ENCODE measurements at places on chromosomes 16 and 17.

DNA sequence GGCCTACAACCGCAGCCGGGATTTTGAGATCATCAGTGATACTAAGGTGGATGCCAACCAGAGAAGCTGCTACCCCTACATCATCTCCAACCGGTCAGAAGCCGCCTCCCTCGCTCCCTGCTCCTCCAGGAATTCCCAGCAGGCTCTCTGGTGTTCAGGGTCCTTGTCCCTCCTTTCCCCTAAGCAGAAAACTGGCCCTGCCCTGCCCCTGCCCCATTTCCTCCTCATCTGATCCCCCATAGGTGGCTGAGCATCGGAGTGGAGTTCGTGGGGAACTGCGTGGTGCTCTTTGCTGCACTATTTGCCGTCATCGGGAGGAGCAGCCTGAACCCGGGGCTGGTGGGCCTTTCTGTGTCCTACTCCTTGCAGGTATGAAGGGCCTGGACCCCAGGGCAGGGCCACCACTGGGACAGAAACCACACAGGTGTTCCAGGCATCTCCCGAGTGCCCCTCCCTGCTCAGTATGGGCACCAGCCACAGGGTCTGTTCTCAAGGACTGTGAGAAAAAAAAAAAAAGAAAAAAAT is 29.8 kb downstream of the ANKRD40 start:
- DNase-seq, result no peak

- no peak for DNase-seq
Observed at GRCh38 chr17:75565066-75565465, 22.5 kb upstream of the MYO15B start.

DNA sequence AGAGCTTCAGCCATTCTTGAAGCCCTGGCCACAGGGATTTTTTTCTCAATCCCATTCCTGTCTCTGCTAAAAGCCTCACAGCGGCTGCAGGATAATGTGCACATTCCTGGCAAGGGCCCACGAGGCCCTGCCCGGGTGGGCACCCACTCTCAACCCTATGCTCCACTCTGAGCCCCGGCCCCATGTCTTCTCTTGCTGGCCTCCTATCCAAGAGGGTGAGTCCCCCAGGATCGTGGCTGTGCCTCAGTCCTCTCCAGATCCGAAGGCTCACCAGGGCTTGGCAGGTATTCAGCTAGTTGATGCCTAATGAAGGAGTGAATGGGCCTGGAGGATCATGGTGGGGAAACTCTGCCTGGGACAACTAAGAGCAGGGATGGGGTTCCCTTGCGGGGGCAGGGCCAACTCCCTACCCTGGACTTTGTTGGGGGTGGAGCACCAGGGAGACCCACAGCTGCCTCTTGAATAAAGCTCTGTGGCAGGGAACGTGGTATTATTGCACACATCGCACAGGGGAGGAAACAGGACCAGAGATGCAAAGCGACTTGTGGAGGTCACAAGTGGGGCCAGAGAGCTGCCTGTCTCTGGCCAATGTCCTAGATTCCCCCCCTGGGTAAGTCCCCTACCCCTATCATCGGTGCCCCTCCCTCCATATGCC is 5.4 kb downstream of the ARHGAP27 start:
- no peak for DNase-seq

- no peak for DNase-seq
Observed at GRCh38 chr17:66595893-66596292, 239.0 kb upstream of the CACNG5 start.

DNA sequence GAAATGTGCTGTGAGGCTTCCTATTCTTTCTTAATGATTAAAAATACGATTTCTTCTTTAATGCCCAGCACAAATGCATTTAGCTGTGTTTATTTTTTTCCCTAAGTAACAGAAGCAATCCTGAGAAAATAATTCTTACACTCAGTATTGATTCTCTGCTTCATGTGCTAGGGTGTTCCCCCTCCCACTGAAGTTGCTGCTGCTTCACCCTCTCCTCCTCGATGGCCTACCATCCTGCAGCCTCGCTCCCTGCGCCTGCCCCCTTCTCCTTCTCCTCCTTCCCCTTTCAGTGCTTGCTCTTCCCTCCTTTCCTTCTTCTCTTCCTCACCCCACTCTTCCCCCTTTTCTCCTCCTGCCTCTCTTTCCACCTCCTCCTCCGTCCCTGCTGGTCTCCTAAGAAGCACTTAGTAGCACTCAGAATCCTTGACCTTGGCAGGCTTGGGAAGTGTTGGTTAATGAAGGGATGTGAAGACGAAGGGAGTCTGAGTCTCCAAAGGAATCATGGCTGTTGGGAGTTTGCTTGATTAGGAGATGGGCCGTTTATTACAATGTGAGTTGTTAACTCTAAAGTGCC is 119.7 kb downstream of the RPTOR start:
- no peak for DNase-seq

GRCh38 chr17:8872705-8873435 is 5.4 kb upstream of the PIK3R6 start:
- DNase-seq, result no peak

DNA sequence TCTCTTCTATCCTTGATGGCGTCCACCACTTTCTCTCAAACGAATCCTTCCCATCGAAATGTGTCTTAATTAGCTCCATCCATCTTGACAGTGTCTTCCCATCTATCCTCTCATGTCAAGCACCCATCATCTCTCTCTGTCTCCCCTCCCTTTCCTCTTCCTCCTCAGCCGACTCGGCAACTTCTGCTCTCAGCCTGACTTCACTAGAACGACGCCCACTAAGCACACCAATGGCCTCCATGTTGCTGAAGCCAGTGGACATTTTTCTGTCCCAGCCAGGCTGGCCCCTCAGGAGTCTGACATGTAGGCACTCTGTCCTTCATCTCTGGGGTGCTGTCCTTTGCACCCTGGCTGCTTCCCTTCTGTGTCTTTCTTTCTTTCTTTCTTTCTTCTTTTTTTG is 2.5 kb upstream of the SPATA20 start:
- no peak for DNase-seq

- peak; percentile 45 for DNase-seq
Observed at GRCh38 chr16:24524855-24525677, 14.3 kb upstream of the RBBP6 start.

DNA sequence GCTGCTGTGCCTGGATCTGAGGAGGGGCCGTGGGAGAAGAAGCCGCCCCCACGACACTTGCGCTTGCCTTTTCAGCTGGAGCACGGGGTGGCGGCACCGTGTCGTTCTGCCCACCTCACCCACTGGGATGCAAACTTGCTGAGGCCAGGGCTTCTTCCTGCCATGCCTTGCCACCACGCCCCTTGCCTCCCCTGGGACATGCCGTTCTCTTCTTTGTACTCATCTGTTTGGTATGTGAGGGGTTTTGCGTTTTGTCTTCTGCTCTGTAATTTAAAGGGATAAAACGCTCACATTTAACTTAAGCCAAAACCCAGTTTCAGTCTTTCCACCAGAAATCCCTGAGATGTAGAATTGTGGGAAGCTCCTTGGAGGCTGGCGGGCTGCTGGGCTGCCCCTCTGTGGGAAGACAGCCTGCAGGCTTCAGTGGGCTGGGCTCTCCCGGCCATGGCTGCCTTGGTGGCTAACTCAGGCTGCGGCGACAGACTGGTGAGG is 180.2 kb downstream of the RPTOR start:
- DNase-seq, result no peak

DNA sequence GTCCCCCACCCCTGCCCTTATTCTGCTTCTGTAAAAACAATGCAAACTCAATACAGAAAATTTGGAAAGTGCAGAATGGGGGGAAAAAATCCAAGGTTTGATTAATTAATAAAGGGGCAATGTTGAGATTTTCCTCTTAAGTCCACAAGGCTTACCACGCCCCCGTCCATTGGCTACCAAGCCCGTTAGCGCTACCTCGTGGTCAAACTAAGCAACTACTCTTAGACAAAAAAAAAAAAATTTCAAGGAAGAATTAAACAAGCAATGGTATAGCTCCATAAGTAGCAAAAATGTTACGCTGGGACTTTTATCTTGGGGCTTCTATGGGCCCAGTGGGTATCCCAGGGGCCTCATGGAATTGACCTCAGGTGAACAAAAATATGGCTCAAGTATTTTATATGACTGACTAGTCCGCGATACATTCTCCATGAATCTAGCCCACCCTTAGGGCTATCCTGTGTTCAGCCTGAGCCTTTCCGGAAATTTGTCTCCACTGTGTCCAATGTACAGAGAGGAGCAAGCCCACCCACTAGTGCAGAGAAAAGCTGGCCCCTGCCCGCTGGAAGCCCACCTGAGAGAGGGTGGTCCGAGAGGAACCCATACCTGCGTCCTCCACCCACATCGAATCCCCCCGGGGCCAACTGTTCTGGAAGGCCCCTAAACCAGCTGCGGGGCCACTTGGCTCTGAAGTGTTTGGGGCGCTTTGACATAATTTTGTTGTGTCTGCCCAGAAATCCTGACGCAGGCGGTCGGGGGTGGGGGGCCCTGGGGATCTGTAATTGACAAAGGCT is 19.1 kb upstream of the TEX2 start:
- DNase-seq, result peak; percentile 78

- no peak for DNase-seq
Observed at GRCh38 chr16:19003935-19004334, 20.2 kb downstream of the TMC7 start.

DNA sequence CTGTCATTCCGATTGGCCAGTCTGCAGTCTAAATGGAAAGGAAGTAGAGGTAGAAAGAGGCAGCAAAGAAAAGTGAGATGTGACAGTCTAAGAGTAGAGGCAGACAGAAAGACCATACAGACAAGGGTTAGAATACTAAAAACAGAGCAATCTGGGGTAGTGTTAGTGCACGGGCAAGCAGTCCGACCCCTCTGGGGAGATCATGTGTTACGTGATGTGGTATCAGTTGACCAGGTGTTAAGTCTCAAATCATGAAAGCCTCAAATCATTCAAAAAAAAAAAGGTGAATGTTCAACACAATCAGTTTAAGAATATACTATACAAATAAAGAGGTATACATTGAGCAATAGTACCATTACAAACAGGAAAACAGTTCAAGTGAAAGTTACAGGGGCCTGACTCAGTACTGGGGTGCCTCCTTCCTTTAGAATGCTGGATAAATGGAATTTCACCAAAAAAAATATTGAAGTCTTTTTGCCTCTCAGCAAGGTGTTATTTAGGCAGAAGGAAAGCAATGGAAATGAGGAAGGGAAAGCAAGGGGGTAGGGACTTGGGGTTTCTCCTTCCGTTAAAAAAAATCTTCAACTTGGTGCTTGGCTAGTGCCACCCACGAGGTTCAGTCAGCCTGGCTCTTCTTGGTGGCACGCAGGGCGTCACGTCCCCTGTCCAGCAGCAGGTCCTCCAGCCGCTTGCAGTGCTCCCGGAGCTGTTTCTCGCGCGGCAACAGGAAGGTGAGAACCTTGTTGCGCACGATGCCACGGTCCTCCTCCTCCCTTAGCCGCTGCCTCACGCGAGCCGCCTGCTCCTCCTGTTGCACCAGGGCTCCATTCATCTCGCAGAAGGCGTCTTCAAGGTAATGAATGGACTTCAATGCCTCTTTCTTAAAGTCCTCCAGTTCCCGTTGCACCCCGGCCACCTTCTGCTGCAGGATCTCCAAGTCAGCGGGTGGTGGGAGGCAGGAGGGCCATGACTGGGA is 616 bp downstream of the CCDC182 start:
- DNase-seq, result no peak

- DNase-seq, result no peak
Observed at GRCh38 chr16:29307598-29308507, 98.7 kb downstream of the NPIPB11 start.

DNA sequence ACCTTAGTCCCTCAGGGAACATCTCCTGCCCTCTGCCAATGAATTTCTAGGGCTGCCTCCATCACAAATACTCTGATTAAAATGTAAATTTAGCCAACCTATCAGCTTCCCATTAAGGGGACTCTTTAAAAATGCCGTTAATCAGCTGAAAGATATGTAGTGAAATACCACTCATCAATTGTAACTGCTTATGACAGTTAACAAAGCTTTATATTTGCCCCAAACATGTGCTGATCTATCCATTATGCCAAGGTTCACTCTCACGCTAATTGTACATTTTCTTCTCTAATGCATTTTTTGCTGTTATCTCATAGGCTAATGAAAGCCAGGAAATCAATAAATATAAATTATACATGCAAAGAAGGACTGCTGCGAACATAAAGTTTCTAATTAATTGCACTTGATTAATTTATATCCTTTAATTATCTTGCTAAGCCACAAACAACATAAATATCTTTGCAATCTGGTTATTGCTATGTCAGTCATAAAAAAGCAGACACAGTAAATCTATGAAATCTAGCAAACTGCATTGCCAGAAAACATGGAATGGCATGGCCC is 601.4 kb upstream of the SALL1 start:
- DNase-seq, result no peak

- DNase-seq, result no peak
Observed at GRCh38 chr17:68403122-68403521, 54.2 kb downstream of the WIPI1 start.

GRCh38 chr16:2497695-2498484 is 15.9 kb upstream of the ATP6V0C start:
- no peak for DNase-seq

GRCh38 chr17:27315796-27316465 is 22.0 kb downstream of the WSB1 start:
- no peak for DNase-seq

DNA sequence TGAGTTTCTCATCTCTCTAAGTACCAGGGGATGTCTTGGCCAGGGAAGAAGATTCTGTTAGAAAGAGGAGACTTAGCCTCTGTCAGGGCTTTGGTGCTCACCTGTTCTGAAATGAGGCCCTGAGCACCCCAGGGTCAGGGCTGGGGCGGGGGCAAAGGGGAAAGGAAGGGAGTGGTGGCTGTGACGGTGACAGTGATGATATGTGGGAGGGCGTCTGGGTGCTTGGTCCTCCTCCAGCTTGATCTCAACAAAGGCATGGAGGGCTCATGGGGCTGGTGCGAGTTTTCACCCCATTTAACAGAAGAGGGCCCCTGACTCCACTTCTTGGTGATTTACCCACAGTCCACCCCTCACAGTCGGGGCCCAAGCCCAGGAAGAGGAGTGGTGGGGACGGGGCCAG is 15.1 kb downstream of the SOX8 start:
- no peak for DNase-seq

GRCh38 chr16:24971718-24972117 is 43.5 kb downstream of the ARHGAP17 start:
- DNase-seq, result no peak

Measured in KBM-7 (cell line).